ENCODE measurements at places on chromosomes 2 and 18.
A peak's percentile ranks its signal among the peaks of the same experiment; 100 is the strongest.

- no peak for DNase-seq
Observed at GRCh38 chr2:18149660-18150246, 271.3 kb downstream of the KCNS3 start.

DNA sequence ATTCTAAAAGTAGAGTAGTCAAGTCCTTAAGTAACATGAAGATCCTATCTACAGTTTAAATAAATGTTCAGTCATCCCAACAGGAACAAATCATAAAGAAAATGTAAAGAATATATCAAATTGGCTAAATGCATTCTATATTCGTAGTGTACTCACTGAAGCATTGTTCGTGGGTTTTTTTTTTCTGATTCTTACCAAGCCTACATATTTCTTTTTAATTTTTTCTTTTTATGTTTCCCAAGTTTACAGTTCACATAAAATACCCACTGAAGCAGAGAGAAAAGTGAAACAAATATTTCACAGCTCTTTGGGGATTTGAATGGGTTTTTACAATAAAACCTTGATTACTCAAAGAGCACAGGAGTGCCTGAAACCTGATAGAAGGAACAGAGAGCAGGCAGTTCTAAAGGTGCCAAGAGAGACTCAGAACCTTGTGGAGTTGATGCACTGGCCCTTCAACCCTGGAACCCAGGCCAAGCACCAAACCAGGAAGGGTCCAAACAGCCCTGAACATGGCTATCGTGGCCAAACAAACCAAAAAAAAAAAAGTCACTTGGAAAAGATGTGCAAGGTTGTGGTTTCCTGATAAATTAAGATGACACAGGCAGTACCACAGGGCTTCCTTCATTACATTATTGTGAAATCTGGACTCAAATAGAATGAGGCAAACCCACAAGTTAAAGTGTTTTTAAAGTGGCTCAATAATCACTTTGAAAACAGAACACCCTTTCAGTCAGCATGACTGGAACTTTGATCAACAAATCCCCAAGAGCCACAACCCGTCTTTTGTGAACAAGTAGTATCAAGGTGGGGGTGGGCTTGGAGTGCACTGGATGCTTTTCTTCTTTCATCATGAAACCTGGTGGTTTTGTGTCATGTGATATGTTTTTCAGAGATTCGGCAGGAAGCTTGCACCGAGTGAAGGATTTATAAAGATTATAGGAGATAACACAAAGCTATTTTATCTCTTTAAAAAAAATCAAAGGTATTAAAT lies 245.0 kb upstream of the FN1 start:
- no peak for DNase-seq

- no peak for DNase-seq
Observed at GRCh38 chr2:199458806-199459285, 1.1 kb upstream of the SATB2 start.

DNA sequence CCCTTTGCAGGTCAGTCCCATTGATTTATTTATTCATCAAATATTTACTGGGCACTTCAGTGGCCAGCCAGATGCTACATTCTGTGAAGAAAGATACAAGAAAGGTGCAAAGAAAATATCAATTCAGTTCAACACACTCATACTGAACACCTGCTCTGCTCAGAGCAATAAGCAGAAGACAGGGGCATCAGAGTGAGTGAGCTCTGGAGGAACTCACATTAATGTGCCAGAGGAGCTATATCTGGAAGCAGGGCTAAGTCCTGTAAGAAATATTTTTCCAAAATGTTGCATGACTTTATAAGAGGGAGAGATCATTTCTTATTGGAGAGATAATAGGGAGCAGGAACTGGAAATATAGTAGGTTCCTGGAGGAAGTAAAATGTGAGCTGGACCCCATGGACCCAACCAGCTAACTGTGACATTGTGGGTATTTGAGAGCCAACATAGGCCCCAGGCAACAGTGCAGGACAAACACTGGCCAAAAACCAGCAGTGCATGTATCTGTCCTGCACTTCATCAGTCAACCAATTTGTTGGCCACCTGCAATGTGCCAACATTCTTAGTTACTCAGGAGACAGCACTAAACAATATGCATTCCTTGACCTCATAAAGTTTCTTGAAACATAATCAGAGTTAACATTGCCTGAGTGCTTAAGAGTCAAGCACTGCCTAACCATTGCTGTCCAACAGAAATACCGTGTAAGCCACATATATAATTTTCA lies 102.7 kb upstream of the PTPRM start:
- no peak for DNase-seq

DNA sequence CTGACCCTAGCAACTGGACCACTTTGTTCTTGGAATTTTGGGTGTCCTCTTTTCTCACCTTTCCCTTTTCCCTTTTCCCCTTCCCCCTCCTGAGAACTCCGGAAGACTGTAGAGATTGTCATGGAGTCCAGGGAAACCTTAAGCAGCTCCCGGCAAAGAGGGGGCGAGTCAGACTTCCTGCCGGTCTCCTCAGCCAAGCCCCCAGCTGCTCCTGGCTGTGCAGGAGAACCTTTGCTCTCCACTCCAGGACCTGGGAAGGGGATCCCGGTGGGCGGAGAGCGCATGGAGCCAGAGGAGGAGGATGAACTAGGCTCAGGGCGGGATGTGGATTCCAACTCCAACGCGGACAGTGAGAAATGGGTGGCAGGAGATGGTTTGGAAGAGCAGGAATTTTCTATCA lies 20.5 kb downstream of the SETBP1 start:
- no peak for DNase-seq

GRCh38 chr2:37625796-37626571 lies 45.5 kb downstream of the CDC42EP3 start:
- peak; percentile 43 for DNase-seq

GRCh38 chr2:63048367-63049171 lies 2.1 kb upstream of the OTX1 start:
- no peak for DNase-seq

DNA sequence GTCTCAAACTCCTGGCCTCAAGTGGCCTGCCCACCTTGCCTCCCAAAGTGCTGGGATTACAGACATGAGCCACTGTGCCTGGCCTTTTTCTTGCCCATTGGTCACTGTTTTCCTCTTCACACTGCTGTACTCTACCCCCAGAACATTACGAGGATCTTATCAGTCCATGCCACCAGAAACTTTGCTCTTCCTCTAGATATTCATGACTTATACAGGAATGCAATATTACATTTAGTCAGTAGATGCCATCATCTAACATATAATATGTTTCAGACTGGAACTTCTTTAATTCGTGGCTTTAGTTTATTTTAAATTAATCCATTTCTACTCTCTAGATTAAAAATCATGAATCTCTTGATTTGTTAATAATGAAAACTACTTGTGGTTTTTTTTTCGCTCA lies 135.5 kb downstream of the COMMD1 start:
- no peak for DNase-seq

DNA sequence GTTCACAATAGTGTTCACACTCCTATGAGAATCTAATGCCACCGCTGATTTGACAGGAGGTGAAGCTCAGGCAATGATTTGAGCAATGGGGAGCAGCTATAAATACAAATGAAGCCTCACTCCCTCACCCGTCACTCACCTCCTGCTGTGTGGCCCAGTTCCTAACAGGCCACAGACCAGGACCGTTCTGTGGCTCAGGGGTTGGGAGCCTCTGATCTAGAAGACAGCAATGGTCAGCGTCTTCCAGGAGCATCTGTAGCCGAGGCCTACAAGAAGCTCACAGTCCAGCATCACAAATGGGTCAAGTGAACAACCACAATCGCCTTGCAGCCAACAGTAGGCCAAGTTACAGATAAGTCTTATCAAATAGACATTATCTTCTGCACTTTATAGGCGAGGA lies 110.0 kb upstream of the SLC66A3 start:
- no peak for DNase-seq

DNA sequence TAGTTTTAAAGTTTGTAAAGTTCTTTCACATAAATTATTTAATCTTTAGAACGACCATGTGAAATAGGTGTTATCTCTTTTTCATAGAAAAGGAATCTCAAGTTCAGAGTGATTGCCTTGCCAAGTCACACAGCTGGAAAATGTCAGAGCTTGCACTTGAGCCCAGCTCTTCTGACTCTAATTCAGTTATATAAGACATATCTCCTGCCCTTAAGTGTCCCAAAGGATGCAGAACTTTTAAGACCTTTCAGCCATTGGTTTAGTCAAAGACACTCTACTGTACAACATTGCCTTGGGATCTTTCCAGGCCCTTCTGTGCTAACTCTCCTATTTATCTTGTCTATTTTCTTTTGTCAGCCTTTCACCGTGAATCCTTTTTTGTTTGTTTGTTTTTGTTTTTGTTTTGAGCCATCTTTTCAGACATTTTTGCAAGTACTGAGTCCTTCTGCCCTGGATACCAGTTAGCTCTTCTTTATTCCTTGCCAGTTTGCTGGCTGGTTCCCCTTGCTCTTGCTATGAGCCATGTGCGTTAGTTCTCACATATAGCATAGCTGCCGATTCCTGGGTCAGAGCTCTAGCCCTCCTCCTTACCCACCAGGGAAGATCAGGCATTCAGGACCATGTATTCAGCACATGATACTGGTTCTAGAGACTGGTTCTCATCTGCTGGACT lies 160.0 kb upstream of the MYO3B start:
- no peak for DNase-seq

GRCh38 chr2:8132351-8132831 lies 549.5 kb upstream of the ID2 start:
- DNase-seq = no peak

DNA sequence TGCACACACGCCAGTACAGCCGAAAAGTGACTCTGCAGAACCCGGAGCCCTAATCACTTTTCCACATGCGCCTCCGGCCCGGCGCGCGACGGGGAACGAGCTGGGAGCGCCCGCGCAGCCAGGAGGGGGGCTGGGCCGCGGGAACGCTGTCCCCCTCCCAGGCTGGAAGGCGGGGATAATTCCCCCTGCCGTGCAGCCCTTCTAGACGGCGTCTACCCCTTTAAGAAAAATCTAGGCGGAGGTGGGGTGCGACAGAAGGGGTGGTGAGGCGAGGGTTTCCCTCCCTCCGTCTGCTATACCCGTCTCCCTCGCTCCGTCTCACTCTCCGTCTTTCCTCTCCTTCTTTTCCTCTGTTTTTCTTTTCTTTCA lies 2.4 kb downstream of the CYP26B1 start:
- no peak for DNase-seq

DNA sequence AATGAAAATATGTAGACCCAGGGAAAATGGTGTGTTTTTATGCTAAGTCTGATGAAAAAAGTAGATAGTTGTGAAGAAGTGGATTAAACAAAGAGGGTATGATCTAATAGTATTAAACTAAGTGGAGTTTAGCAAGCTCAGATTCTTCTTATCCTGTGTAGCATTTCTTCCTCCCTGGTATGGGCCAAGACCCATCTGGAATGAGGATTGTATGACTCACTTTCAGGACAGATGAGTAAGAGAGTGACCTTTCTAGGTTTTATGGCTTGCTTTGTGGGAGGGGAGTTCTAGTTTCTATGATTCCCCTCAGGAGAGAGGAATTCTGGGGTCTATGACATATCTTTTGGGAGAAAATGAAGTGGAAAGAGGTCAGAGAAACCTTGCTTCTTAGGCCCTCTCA lies 550.1 kb downstream of the SPAG16 start:
- DNase-seq = no peak

DNA sequence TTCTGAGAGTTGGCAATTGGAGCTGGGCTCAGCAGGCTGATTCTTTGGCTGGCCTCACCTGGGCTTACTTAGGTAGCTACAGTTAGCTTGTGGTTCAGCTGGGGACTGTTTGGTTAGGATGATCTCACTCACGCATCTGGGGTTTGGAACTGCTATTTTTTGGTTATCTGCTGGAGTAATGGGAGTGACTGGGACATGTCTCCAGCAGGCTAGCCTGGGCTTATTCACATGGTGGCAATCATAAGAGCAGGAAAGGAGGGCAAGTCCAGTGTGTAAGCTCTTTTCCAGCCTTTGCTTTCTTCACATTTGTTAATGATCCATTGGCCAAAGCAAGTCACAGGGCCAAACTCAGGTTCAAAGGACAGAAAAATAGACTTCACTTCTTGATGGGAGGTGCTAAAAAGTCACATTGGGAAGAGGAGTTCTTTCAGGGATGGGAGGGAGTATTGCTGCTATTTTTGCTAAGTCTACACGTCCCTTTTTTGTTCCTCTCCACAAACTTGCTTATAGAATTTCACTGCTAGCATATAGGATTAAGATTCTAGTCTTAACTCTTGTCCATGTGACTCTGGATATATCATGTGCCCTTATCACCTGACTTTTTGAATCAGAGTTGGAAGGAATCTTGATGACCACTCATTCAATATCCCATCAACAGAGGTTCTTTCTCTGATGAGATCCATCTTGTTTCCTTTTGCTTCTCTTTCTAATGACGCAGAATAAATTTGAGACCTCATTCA lies 174.0 kb downstream of the ZFP36L2 start:
- no peak for DNase-seq

DNA sequence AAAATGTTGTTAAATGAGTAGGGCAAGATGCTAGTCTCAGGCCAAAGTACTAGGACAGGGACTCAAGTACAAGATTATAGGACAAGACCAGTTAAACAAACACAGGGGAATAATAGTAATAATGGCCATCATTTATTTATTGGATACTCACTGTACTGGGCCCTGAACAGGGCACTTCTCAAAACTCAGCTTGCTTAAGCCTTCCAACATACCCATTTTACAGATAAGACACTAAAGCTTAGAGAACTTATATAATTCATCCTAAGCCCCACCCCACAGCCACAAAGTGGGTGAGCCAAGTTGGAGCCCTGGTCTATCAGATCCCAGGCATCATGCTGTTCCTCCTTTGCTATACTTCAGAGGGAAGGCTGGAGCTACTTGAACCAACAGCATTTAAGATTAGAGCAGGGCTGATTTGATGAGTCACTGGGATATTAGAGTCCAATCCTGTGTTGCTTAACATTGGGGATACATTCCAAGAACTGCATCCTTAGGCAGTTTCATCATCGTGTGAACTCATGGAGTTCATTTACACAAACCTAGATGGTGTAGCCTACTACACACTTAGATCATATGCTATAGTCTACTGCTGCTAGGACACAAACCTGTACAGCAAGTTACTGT lies 153.6 kb downstream of the MTCL1 start:
- no peak for DNase-seq

DNA sequence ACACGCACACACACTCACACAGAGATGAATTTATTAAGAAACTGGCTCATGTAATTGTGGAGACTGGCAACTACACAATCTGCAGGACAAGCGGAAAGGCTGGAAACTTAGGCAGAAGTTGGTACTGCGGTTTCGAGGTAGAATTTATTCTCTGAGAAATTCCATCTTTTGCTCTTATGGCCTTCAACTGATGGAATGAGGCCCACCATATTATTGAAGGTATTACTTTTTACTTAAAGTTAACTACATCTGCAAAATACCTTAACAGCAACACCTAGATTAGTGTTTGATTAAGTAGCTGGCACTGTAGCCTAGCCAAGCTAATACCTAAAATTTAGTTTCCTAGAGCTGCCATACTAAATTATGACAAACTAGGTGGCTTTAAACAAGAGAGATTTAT lies 384.0 kb upstream of the UBE2E3 start:
- no peak for DNase-seq

DNA sequence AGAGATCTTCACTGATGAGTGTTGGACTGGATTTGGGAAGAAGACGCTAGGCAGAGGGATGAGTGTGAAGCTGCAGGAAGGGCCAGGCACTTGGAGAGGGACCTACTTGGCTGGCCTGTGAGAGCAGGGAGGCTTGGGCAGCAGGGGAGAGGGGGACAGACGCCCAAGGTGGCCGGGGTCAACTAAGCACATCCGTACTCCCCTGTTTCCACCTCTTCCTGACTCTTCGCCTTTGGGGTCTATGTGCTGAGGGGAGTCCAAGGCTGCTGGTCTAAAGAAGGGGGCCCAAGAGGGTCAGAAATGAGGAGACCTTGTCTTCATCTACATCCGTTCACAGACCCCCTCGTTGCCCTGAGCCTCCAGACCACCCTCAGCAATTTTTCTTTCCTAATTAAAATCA lies 16.7 kb downstream of the DPYSL5 start:
- no peak for DNase-seq

- no peak for DNase-seq
Observed at GRCh38 chr2:84878459-84878858, 2.4 kb downstream of the TRABD2A start.

Data from activated T-helper 9 cell treated with anti-CD3 and anti-CD28 coated beads, Interleukin-2, amount 50 U/mL, for 16 hours (primary cell).